ENCODE measurements at places on chromosomes 4 and X.
A peak's percentile ranks its signal among the peaks of the same experiment; 100 is the strongest.

DNA sequence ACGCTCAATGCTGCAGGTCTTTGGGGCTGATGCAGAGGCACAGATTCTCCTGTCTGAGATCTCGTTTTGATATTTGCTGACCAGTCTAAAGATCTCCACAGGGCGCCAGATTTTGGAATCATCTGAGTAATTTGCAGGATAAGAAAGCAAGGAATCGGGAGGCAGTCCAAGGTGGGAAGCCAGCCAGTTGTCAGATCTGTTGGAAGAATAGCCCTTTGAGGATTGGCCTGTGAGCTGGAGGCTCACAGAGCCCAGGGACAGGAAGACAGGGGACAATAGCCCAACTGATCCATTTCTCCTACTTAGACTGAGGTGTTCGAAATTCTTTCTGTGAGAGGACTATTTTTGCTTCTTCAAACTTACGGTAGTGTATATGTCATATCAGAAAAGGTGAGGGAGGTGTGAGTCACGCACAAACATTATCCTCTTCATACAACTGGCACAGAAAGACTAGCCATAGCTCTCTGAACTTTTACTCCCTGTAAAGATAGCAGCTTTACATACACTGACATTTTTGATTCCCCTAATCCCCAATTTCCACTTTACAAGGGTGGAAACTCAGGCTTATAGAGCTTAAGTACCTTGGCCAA, 8.8 kb downstream of the DIPK2B start:
- no peak for DNase-seq

DNA sequence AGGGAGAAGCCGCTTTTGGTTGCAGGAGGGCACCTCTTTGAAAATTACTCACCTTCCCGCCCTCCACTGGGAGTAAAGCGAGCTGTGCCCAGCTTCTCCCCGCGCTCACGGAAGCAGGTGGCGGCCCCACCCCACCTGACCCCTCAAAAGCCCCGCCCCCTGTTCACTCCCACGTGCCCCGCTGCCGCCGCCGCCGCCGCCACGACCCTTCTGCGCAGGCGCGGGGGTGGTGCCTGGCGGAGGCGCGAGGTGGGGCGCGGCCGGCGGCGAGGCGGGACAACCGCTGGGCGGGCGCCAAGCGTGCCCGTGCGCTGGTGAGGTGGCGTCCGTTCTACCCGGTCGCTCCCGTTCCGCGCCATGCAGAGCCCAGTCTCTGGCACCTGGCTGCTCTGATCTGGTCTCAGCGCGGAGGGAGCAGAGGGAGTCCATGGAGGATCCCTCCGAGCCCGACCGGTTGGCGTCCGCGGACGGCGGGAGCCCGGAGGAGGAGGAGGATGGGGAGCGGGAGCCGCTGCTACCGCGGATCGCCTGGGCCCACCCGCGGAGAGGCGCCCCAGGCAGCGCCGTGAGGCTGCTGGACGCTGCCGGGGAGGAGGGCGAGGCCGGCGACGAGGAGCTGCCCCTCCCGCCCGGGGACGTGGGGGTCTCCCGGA, at the start of gene PI4K2B:
Gene PI4K2B, plus strand, starts transcription at position 297 of the 653 bp plus-strand sequence. Its CDS starts 131 bp downstream, at position 428.
- DNase-seq, result peak; percentile 87

- no peak for DNase-seq
These were observed 3.7 kb downstream of the NDST3 start for GRCh38 chr4:118037955-118038354.

DNA sequence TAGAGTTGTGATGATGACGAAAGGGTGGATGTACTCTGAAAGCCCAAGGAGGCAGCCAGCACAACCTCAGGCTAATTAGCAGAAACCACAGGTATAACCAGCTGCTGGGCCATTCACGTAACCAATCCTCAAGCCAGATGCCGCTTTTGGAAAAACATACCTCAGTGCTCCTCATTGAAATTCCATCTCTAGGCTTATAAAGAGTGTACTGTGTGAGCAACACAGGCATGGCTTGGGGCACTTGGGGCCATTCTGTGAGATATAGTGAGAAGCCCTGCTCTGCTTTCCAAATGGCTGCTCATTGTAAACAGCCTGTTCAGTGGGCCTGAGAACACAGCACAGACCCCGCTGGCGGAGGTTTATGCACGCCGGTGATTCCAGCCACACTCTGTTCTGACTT, 182.1 kb upstream of the HHIP start:
- no peak for DNase-seq

- no peak for DNase-seq
These were observed 61.8 kb downstream of the C4orf50 start for GRCh38 chr4:5956285-5957021.

- peak; percentile 67 for DNase-seq
These were observed 89.3 kb upstream of the KLF3 start for GRCh38 chr4:38574559-38575333.

DNA sequence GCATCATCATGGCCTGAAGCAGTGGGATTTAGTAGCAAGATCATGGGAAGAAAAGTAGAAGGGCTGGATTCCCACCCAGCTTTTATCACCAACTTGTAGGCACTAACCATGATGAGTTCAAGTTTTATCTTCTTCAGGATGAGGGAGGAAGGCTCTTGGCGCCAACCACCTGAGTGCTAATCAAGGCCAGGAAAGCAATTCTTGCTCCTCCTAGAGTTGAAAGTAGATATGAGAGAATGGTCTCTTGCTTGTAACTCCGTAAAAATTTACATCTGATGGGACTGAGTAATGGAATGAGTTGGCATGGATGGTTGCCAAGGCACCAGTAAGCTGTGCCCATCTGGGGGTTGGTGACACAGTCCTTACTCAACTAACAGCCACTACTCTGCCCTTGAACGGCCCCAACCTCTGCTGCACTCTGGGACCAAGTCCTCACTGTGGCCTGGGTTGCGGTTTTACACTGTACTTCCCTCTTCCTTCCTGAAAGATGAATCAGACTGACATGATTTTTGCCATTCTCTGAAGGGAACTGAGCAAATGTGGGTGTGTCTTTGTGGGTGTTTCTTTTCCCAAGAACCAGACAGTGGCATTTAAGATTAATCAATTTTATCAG, 39.4 kb upstream of the NDP start:
- no peak for DNase-seq

DNA sequence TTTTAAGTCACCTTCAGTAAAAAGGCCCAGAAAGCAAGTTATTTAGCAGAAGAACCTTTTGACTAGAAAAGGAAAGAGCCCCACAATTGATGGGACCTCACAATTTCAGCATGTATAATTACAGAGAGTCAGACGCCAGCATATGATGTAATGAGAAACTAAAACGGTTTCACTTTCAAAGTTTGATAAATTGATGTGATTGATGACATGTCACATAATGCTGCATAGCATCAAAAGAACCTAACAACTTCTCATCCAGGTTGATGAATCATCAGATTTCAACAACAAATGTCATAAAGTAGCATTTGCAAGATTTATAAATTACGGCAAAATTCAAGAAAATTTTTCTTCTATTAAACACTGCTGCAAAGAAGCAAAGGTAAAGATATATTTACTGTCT, 3.9 kb upstream of the GAR1 start:
- no peak for DNase-seq

DNA sequence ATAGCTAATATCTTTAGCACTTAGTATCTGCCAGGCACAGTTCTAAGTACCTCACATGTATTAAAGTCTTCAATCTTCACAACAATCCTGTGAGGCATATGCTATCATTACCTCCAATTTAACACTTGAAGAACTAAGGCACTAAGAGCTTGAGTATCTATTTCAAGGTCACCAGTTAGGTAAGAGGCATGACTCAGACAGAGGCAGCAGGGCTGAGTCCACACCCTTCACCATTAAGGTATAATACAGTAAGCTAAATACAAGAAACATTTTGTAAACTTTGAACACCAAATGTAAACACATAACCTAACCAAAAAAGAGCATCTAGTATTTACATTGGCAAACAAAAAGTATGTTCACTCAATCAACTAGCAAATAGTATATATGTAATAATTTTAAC, 1410.9 kb downstream of the PCDH18 start:
- DNase-seq, result no peak

DNA sequence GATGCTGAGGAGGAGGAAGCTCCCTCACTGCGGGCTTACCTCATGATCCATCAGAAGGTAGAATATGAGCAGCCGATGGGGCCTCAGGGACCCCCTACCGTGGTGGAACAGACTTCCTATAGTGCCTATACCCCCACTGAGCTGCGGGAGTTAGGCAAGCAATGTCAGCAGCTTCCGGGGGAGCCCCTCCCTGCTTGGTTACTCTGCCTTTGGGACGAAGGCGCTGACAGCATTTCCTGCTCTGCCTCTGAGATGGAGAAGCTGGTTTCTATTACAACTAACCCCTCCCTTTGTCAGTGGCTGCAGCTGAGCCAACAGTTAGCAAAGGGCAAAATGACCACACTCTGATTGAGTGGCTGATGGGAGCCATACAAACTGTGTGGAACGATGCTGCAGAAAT, 430.7 kb downstream of the IDS start:
- peak; percentile 61 for DNase-seq

GRCh38 chrX:144586756-144587155, 660.5 kb upstream of the SPANXN1 start:
- peak; percentile 18 for DNase-seq

GRCh38 chr4:46894826-46895225, 14.2 kb downstream of the COX7B2 start:
- DNase-seq, result no peak

GRCh38 chrX:130878350-130879341, 24.4 kb downstream of the ENOX2 start:
- peak; percentile 42 for DNase-seq

- no peak for DNase-seq
These were observed 278.6 kb downstream of the ADGRA3 start for GRCh38 chr4:22237155-22237751.

- DNase-seq, result no peak
These were observed 9.9 kb downstream of the BEND4 start for GRCh38 chr4:42142591-42142990.

GRCh38 chr4:171239196-171239595, 574.0 kb upstream of the GALNTL6 start:
- DNase-seq, result no peak

DNA sequence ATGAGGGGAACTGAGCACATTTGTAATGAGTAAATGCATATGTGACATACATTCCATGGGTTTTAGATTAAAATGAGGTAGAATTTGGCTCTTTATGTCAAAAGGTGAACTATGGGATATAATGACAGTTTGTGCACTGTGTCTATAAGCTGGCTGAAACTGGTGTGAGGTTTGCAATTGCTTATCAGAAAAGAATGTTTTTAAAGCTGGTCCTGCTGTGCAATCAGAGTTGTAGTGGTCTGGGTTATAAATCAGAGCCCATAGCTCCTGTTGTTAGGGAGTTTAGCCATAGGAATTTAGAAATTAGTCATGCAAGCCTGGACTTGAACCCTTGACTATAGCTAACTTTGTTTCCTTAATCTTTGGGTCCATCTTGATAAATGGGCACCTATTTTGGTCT, 23.1 kb upstream of the GATB start:
- no peak for DNase-seq

DNA sequence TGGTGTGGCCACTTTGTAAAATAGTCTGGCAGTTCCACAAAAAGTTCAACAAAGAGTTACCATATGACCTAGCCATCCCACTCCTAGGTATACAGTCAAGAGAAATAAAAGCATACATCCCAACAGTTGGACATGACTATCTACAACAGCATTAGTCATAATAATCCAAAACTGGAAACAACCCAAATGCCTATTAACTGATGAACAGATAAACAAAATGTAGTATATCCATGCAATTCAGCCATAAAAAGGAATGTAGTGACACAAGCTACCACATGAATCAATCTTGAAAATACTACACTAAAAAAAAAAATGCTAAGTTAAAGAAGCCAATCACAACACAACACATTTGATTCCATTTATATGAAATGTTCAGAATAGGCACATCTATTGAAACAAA, 16.1 kb downstream of the MED14 start:
- no peak for DNase-seq

DNA sequence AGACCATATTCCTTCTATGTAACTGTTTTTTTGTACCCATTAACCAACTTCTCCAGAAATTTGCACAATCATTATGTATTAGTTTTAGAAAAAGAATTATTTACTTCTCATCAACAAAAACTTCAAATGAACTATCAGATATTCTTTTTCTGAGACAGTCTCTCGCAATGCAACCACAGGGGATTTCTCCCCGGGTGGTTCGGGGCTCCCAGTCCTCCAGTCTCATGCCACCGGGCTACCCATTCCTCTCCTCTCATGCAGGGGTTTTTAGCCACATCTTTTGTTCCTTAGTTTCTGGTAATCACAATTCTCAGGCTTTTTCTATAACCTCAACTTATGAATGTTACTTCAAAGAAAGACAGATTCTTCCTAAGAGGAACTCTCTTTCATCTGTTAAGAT, 46.6 kb upstream of the CLNK start:
- no peak for DNase-seq

DNA sequence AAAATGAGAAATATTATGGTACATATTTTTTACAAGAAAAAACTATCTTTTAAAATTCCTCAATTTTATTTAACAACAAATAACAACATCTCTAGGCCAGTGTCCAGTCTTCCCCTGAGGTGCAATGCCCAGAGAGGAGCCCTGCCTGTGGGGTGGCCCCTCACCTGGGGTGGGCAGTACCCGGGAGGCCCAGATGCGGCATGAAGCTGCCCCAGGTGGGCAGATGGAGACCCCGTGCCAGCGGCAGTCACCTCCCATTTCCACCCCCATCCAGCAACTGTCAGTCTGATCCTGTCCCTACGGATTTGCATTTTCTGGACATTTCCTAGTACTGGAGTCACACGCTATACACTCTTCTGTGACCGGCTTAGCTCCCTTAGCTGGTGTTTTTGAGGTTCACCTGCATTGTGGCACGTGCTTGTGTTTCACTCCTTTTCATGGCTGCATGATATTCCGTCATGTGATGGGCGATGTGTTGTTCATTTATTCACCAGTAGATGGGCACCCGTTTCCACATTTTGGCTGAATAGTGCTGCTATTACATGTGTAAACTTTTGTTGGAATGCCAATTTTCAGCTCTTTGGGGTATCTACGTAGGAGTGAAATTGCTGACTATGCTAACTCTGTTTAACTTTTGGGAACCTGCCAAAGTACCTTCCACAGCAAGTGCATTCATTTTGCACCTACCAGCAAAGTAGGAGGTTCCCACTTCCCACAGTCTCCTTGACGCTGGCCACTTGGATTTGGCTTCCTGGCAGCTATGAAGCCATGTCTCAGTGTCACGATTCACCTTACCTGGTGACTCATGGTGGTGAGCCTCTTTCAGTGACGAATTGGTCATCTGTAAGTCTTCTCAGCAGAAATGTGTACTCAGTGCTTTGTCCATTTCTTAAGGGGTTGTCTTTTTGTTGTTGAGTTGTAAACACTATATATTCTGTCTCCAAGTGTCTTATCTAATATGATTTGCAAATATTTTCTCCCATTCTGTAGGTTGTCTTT, 11.7 kb upstream of the MAEA start:
- no peak for DNase-seq

GRCh38 chrX:46180258-46180687, 364.9 kb downstream of the ZNF674 start:
- peak; percentile 28 for DNase-seq

- DNase-seq, result no peak
These were observed 10.8 kb upstream of the HHIP start for GRCh38 chr4:144634978-144635747.

DNA sequence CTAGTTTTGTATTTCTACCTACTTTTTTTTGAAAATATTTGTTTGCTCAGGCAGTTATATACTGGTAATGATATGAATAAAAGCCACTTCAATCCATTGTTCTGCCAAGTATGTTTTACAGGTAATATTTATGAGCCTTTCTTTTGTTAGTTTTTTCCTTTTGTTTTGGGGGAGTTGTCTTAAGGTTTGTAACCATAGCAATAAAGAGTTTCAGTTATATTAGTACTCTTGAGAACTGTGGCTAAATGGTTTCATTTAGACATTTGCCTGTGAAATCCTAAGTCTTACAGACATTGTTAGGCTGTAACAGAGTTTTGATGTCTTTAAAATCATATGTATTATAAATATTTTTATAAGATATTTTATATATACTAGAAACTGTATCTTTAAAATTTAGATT, 150.1 kb downstream of the DIPK2B start:
- no peak for DNase-seq
